CD8-positive, alpha-beta memory T cell (primary cell): ENCODE measurements at places on chromosomes 2 and 18.

- DNase-seq, result peak; percentile 19
Observed at GRCh38 chr18:58863539-58864145, 1.0 kb upstream of the ZNF532 start.

- no peak for DNase-seq
Observed at GRCh38 chr2:216188956-216189355, 79.8 kb downstream of the XRCC5 start.

DNA sequence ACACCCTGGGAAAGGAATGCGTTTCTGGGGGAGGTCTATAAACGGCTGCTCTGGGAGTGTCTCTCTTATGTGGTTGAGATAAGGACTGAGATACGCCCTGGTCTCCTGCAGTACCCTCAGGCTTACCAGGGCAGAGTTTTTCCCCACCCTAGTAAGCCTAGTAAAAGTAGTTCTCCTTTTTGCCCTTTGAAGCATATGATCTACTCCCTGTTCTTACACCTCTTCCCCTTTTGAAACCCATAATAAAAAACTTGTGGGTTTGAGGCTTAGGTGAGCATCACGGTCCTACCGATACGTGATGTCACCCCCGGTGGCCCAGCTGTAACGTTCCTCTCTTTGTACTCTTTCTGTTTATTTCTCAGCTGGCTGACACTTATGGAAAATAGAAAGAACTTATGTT is 97.4 kb downstream of the FSIP2 start:
- no peak for DNase-seq

GRCh38 chr2:99480390-99480789 is 9.4 kb downstream of the REV1 start:
- DNase-seq, result no peak

DNA sequence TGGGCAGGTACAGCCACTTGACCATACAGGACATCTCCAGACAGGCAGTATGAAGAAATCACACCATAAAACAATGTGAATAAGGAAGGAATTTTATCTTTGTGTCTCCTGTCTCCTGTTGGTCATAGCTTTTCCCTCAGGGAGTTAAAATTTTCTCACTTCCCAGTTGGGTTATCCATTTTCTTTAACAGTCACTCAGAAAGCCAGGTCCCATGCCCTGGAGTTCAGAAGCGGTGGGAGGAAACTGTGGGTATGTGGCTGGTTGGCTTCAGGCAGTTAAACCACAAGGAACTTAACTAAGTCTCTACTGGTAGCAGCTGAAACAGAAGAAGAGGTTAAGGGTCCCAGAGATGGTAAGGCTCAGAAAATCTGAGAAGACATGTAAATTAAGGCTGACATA is 6.5 kb upstream of the SMAD2 start:
- DNase-seq, result no peak

DNA sequence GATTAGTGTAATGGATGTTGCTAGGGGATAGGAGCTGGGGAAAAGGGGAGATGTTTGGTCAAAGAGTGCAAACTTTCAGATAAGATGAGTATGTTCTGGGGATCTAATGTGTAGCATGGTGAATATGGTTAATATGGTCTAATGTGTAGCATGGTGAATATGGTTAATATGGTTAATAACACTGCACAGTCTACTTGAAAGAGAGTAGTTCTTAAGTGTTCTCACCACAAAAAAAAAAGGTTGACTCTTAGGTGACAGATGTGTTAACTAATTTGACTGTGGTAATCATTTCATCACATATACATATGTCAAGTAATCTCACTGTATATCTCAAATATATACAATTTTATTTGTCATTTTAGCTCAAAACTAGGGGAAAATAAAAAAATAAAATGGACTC is 121.3 kb upstream of the CD226 start:
- no peak for DNase-seq

GRCh38 chr2:174280596-174280995 is 32.3 kb upstream of the OLA1 start:
- no peak for DNase-seq

- DNase-seq, result no peak
Observed at GRCh38 chr2:233210843-233211547, 40.5 kb upstream of the ATG16L1 start.

- DNase-seq, result no peak
Observed at GRCh38 chr2:26945991-26946750, 24.3 kb upstream of the MAPRE3 start.
